ENCODE measurements at places on chromosomes 3 and 15.

GRCh38 chr3:116341899-116342298, 103.4 kb downstream of the LSAMP start:
- DNase-seq: no peak

DNA sequence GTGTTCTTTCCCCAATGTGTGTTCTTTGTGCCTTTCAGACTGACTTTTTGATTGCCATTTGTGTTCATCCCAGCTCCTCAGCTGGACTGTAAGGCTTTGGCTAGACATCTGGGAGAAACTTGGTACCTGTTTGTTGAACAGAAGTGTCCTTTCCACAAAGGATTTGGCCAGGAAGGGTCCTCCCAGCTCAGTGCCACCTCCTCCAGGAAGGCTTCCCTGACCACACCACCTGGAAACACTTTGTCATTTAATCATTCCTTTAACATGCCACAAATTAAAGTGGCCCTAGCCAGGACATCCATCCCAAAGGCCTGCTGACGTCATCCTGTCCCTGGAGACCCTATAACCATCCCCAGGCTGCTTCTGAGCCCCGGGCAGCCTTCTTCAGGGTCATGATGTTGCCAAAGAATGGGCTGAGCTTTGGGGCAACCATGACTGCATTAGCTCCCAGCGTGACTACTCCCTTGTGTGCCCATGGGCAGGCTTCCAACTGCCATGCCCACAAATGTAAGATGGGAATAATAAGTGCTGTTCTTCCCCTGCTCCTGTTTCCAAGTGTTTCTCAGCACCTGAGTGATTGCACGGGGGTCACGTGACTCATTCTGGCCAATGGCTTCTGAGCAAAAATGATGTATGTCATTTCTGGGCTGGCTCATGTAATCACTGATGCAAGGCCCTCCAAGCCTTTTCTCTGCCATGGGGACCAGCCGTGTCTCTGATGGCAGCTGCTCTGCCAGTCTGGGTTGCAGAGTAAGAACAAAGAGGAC, 112.5 kb upstream of the SMAD3 start:
- no peak for DNase-seq

DNA sequence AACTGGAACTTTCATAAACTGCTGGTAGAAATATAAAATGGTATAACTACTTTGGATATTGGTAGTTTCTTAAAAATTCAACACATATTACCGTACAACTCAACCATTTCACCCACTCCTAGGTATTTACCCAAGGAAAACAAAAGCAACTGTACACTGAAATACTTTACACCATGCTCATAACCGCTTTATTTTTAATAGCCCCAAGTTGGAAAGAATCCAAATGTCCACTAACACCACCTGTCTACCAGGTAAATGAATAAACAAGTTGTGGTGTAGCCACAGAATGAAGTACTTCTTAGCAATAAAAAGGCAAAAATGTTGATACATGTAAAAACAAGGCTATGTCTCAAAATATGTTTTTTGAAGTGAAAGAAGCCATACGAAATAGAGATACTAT, 215.9 kb upstream of the PEX5L start:
- DNase-seq: no peak

- no peak for DNase-seq
These were observed 500.1 kb downstream of the MFSD1 start for GRCh38 chr3:159301961-159302360.
